ENCODE measurements at places on chromosomes 16 and 17.

- DNase-seq, result no peak
Measured at GRCh38 chr17:55444471-55445441, 23.1 kb upstream of the MMD start.

GRCh38 chr16:26770547-26770946, 296.2 kb upstream of the C16orf82 start:
- no peak for DNase-seq

GRCh38 chr16:49022351-49022963, 259.2 kb downstream of the CBLN1 start:
- DNase-seq, result no peak

DNA sequence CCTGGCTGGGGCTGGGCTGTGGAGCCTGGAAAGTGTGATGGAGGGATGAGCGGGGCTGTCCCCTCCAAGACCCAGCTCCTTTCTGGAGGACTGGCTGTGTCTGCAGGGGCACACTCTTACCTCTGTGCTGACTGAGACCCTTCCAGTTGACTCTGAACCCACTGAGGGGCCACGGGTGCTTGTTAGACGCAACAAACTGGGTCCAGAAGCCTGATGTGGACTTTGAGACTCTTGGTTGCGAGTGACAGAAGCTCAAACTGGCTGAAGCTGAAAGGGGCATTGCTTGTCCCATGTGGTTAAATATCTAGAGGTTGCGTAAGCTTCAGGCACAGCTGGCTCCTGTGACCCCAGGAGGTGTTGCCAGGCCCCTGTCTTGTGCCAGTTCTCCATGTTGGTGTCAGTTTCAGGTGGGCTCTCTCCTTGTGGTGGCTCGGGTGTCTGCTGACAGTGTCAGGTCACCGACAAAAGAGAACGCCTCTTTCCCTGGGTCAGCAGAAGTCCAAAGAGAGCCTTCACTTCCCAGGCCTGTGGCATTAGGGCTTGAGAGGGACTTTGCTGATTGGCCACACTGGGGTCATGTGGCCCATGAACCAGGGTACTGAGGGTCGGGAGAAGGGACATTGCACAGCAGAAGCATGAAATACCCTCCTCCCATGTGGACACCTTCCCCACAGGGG, 16.7 kb downstream of the ADCY7 start:
- no peak for DNase-seq

GRCh38 chr16:2829501-2830354, at the start of gene ZG16B:
Gene ZG16B, plus strand, starts transcription at chr16:2830303. Its CDS starts 139 bp downstream, at chr16:2830442.
- DNase-seq, result no peak

GRCh38 chr17:14552306-14552705, 251.4 kb downstream of the HS3ST3B1 start:
- DNase-seq, result no peak

- no peak for DNase-seq
Measured at GRCh38 chr16:75483222-75483621, 12.0 kb downstream of the CHST6 start.

- no peak for DNase-seq
Measured at GRCh38 chr17:11999696-12000095, 2.4 kb upstream of the ZNF18 start.

DNA sequence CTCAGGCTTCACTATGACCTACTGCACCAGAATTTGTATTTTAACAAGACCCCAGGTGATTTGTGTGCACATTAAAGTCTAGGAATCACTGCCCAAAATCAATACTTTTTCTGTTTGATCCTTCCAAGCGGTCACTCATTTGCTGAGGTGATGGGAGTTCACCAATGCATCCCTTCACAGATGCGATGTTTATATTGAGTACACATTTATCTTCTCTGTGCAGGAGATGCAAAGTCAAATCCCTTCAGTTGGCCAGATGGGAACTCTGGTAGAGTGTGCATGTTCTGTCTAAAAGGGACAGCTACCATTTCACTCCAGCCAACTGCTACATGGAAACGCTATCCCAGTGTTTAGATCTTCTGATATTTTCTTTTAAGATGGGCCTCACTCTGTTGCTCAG, 122.6 kb upstream of the HS3ST2 start:
- DNase-seq, result no peak

GRCh38 chr16:83772806-83773205, 35.0 kb upstream of the HSBP1 start:
- DNase-seq, result no peak

All from GM12891 (cell line).